ENCODE measurements at places on chromosomes 7 and 10. TPM values are rescaled to one million over a fixed set of nuclear protein-coding genes. Genes with fewer than 3 reads are reported as not detected.

ANKRD7 gene
- polyA plus RNA-seq = 0.86 TPM

GRCh38 chr10:101887775-101888174 is 44.2 kb upstream of the KCNIP2 start:
- no peak for DNase-seq

- no peak for DNase-seq
Measured at GRCh38 chr7:27863880-27864279, 123.9 kb downstream of the TAX1BP1 start.

DNA sequence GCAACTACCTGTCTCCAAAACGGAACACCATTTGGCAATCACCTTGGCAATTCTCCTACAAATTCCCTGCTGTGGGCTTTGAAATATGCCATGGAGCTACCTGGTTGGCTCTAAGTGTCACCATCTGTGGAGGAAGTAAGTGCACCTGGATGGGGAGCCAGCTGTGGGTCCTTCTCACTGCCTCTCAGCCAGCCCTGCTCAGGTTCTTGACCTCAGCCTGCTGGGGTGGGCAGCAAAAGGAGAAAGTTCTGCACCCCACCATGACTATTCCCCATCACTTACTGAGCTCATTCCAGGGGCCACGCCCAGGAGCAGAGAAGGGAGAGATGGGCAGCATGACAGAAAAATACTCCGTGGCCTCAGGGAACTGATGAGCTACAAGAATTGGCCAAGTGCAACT is 158.7 kb downstream of the TNS3 start:
- peak; percentile 17 for DNase-seq

AKR1C1 gene
- polyA plus RNA-seq = 10.2 TPM

SNCG gene
- 2.7 TPM for polyA plus RNA-seq

GRCh38 chr7:28729727-28730126 is 228.4 kb downstream of the TRIL start:
- DNase-seq = no peak

DNA sequence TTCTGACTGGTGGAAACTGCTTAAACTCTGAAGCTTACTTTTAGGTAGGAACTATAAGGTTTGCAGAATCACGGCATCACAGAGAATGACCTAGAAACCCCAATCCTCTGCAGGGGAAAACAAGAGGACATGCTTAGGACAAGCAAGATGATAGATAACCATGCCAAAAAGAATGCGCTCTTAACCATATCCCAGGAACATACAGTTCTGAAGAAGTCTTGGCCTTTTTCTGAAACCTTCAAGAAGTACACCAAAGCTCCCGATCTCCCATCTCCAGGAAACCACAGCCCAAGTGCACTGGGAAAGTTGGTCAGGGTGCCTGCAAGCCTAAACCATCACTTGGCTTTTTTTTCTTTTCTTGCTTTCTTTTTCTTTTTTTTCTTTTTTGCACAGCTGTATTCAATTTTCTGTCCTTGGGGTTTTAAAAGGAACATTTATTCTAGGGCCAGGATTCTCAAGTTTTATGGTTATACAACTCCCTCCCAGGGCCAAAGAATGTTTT is 12.2 kb upstream of the SVIL start:
- no peak for DNase-seq

- no peak for DNase-seq
Measured at GRCh38 chr7:131836733-131837132, 280.3 kb upstream of the PODXL start.

IFIT3 gene
- 48.5 TPM for polyA plus RNA-seq

GRCh38 chr10:43623351-43623750 is 17.1 kb downstream of the ZNF485 start:
- no peak for DNase-seq

- DNase-seq = no peak
Measured at GRCh38 chr7:2807845-2808772, 36.0 kb downstream of the GNA12 start.

- DNase-seq = no peak
Measured at GRCh38 chr10:43125881-43126731, 12.1 kb upstream of the CSGALNACT2 start.

ASZ1 gene
- not detected for polyA plus RNA-seq

GRCh38 chr10:6486309-6486708 is 93.8 kb downstream of the PRKCQ start:
- DNase-seq = no peak

GRCh38 chr7:75054744-75055143 is 18.9 kb downstream of the RCC1L start:
- no peak for DNase-seq

OGDHL gene
- 0.19 TPM for polyA plus RNA-seq

- DNase-seq = no peak
Measured at GRCh38 chr10:75762431-75762802, 331.0 kb downstream of the LRMDA start.

DNA sequence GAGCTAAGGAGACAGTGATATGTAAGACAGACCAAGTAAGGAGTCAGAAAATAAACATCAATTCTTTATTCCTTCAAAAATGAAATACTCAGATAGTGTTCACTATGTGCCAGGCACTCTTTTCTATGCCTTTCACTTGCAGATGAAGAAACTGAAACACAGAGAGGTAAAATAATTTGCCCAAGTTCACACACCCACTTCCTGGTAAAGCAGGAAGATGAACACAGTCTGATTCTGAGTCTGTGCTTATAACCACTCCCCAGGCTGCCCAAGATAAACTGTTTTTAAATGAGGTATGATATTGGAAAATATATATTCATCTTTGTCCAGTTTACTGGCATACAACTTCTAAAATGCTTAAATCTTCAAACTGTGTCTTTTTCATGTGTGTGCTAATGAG is 294.4 kb upstream of the NPVF start:
- DNase-seq = no peak

CPED1 gene
- 0.57 TPM for polyA plus RNA-seq

- no peak for DNase-seq
Measured at GRCh38 chr10:126840576-126841135, 64.6 kb upstream of the DOCK1 start.

DNA sequence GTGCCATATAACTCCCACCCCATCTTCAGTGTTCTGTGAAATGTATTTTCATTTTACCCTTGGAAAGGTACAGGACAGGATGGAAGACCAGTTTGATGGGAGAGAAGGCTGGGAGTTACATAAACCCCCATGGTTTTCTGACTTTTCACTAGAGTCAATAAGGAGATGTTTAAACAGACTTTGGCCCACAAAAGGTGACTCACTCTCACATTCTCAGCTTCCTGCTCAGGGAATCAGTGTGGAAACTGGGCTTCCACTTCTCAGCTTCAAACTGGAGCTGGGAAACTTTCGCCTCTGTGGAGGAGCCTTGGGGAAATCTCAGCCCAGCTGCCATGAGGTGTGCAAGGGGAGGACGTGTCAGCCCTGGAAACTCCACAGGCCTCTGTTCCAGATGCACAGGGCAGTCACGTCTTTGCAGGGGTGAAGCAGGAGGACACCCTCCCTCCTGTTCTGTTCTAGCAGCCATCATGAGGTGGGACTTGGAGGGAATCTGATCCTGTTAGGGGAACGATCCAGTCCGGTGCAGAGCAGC is 560.5 kb upstream of the GALNT17 start:
- DNase-seq = no peak

GRCh38 chr7:18087687-18088078 is 60.0 kb upstream of the PRPS1L1 start:
- no peak for DNase-seq

CREM gene
- 17.9 TPM for polyA plus RNA-seq

DYNC1I1 gene
- polyA plus RNA-seq = 0.18 TPM

DNA sequence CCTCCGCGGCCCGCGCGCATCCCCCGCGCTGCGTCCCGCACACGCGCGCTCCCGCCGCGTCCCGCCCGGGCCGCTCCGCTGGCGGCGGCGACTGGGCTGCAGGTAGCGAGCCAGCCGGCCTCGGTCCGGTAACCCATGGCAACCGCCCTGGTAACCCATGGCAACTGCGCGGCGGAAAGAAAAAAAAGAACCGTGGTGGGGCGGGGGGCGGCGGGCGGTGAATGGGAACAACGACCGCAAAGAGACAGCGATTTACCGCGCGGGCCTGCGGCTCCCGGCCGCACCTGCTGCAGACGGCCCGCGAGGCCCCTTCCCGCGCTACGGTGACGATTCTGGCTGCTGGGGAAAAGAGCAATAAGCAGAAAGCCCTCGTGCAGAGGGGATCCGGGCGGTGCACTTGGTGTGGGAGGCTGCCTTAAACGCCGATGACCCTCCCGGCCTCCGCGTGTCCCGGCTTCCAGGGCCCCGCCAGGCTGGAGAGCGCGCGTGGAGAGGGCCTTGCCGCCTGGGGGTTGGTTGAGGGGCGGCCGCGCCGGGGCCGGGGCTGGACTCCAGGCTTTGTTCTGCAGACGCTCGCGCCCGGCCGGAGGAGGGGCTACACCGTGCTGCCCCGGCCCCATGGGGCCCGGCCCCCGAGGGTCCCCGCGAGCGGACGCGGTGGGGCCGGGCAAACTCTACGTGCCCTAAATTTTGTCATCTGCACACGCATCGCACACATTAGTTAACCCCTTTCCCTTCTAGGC is 84.7 kb downstream of the SNX10 start:
- DNase-seq = no peak

DNA sequence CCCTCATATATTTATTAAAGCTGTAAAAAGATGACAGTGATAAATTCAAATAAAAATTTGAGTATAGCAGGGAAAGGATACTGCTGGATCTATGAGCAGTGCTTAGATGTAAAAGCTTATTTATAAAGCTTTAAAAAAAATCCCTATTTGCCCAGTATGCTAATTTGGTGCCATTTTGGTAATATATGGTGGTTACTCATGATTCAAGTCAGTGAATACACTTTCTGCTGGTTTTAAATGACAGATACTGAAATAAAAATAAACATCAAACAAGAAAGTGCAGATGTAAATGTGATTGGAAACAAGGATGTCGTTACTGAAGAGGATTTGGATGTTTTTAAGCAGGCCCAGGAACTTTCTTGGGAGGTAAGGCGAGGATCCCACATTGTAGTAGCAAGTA is 134.4 kb upstream of the SAMD8 start:
- no peak for DNase-seq

OR6B1 gene
- not detected for polyA plus RNA-seq

- DNase-seq = no peak
Measured at GRCh38 chr7:95471071-95471470, 14.7 kb upstream of the ASB4 start.

DNA sequence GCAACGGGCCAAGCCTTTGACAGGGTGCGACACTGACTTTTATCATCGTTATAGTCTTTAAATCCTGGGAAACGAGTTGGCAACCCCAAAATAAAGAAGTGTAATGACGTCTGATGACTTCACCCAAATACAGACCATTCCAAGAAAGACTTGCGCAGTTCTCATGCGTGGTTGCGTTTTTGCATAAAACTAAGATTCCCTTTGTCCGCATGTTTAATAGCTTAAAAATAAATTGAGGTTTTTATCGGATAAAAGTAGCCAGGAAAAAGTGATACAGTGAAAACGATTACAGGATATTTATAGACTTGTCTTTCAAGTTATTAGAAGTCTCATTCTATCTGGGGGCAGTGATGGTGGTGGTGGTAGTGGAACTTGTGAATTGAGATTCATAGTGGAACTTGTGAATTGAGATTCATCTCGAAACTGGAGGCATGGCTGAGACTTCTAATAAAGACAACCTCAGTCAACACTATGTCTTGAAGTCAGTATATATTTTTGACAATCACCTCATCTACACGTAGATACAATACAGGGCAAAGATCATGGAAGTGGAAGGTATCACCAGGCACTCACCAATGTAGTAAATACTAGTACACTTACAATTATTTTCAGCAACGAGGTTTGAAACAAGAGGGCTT is 1.2 kb upstream of the NAMPT start:
- DNase-seq = no peak

GRCh38 chr10:90321132-90321816 is 536.6 kb downstream of the HTR7 start:
- no peak for DNase-seq

DNA sequence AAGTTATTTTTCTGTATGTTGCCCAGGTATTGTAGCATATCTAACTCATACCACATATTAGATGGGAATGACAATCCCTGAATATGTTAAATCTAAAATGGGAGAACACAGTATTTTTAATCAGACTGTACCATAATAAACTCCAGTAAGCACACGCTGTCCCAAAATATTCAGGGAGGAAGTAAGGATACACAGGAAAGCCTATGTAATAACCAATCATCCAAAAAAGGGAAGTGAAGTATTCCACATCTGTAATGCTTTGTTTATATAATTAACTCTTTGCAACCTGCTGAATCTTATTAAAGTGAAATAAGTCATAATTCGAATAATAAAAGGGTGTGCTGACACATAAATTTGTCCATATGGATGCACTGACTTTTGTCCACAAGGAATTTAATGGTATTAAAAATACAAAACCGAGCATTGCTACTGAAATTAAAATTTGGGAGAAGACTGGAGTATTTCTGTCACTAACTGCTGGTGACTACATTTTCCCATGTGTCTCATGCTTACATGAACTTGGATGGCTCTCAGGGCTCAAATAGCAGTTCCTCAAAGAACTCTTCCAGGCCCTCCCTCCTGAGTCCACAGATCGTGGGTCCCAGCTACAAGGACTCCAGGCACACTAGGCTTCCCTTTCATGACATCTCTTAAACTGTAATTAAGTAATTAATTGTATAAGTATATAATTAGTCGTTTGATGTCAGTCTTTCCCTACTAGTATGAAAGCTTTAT is 120.6 kb downstream of the NEBL start:
- no peak for DNase-seq

- no peak for DNase-seq
Measured at GRCh38 chr10:32269343-32270100, 77.4 kb downstream of the EPC1 start.

DNA sequence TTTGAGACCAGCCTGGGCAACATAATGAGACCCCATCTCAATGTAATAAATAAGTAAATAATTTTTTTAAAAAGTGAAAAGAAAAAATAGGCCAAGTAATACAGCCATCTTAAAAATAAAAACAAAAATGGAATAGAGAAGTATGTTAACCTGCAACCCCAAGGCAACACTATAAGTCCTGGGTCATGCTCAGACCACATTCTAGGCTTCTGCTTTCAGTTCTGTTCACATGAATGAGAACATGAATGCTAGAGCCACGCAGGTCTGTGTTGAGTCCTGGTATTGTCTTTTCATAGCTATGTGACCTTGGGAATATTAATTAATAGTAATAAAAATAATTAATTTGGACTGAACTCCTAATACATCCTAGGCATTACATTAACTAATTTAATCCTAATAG is 284.0 kb downstream of the AUTS2 start:
- no peak for DNase-seq

DNA sequence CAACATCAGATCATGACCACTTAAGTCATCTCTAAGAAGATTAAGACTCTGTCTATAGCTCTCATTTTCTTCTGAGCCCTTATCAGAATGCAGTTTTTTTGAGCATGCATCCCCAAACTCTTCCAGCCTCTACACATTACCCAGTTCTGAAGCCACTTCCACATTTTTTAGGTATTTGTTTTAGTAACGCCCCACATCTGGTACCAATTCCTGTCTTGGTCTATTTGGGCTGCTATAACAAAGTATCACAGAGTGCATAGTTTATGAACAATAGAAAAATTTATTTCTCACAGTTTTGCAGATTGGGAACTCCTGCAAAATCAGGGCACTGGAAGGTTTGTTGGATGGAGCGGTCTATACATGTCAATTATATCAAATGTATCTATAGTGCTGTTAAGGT is 107.7 kb upstream of the KCND2 start:
- no peak for DNase-seq

Measured in foreskin keratinocyte (primary cell).